Cardiac muscle cell (in vitro differentiated cells and primary cell): ENCODE measurements at places on chromosomes 7 and 10. TPM values are rescaled to one million over a fixed set of nuclear protein-coding genes. Genes with fewer than 3 reads are reported as not detected.

FAM237B gene
- not detected in 2 replicates for total RNA-seq

HOXA2 gene
- total RNA-seq, result 0.27 and 0.53 TPM in 2 replicates

RADIL gene
- total RNA-seq, result 61.2 and 110 TPM in 2 replicates

BMPER gene
- 55.1 and 138 TPM in 2 replicates for total RNA-seq

STAMBPL1 gene
- 36.0 and 38.4 TPM in 2 replicates for total RNA-seq
